B cell (primary cell): ENCODE measurements at places on chromosomes 13 and 19. TPM values are rescaled to one million over a fixed set of nuclear protein-coding genes. Genes with fewer than 3 reads are reported as not detected.

GRCh38 chr13:30276178-30276577 lies 31.2 kb downstream of the KATNAL1 start:
- H3K27me3 ChIP-seq = no peaks in the 10 kb centered on the region
- peaks cover 2% of the 10 kb centered on the region for H3K36me3 ChIP-seq
- DNase-seq = peak; percentile 37
- peaks cover 6% of the 10 kb centered on the region for H3K4me1 ChIP-seq
- H3K4me3 ChIP-seq = no peak overlapping the region

DNA sequence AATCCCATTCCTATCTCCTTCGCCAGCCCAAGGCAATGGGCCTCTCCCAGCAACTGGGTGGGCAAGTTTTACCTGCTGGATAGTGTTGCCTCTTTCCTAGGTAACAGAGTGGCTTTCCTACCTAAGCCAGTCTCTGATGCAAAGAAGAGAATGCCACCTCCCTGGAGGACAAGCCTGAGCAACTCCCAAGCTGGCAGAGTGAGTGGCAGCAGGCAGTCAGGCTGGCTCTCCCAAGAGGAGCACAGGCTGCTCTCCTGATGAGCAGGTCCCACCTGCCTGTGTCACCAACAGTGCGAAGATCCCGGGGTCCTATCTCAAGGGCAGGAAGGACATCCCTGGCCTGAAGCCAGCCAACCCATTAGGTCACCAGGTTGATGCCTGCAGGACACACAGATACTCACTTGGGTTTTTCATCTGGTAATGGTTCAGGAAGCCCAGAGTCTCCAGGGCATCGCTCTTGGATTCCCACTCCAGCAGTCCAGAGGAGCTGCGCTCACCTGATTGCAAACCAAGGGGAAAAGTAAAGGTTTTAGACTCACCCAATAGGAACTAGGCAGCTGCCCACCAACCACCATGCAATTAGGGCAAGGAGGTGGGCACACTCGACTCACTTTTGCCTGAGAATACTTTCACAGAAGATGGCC lies 5.5 kb upstream of the ECH1 start:
- peaks cover 9% of the 10 kb centered on the region for H3K36me3 ChIP-seq
- H3K27me3 ChIP-seq = no peaks in the 10 kb centered on the region
- H3K4me1 ChIP-seq = peaks cover 16% of the 10 kb centered on the region

DNA sequence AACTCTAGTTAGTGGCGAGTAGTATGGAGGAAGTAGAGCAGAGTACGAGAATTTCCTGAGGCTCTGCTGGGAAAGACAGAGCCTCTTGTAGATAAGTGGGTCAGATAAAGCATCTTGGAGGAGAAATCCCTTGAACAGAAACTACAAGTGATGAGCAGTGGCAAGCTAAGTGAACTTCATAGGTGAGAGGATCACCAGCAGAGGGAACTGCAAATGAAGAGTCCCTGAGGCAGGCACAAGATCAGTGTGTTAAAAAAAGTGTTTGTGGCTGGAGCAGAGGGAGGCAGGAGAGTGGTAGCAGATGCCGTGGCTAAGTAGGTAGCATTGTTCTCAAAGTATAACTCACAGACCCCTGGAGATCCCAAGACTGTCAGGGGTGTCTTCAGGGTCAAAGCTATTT lies 437.6 kb downstream of the HS6ST3 start:
- no peak overlapping the region for H3K4me3 ChIP-seq
- DNase-seq = no peak
- no peaks in the 10 kb centered on the region for H3K4me1 ChIP-seq
- no peak overlapping the region for H3K27ac ChIP-seq
- H3K27me3 ChIP-seq = no peaks in the 10 kb centered on the region

- no peak overlapping the region for H3K27ac ChIP-seq
- peaks cover 18% of the 10 kb centered on the region for H3K36me3 ChIP-seq
- no peaks in the 10 kb centered on the region for H3K27me3 ChIP-seq
- no peak for DNase-seq
- H3K4me3 ChIP-seq = no peak overlapping the region
Observed at GRCh38 chr13:60572003-60572798, 175.2 kb downstream of the TDRD3 start.

GRCh38 chr13:83008212-83008929 lies 873.9 kb downstream of the SLITRK1 start:
- no peaks in the 10 kb centered on the region for H3K4me1 ChIP-seq
- DNase-seq = no peak
- H3K27me3 ChIP-seq = no peaks in the 10 kb centered on the region
- no peak overlapping the region for H3K27ac ChIP-seq

- peaks cover 23% of the 10 kb centered on the region for H3K4me1 ChIP-seq
- peak overlapping the region; percentile 87 for H3K4me3 ChIP-seq
- peak overlapping the region; percentile 87 for H3K27ac ChIP-seq
Observed at GRCh38 chr13:94550062-94550738, 45.8 kb downstream of the TGDS start.

DNA sequence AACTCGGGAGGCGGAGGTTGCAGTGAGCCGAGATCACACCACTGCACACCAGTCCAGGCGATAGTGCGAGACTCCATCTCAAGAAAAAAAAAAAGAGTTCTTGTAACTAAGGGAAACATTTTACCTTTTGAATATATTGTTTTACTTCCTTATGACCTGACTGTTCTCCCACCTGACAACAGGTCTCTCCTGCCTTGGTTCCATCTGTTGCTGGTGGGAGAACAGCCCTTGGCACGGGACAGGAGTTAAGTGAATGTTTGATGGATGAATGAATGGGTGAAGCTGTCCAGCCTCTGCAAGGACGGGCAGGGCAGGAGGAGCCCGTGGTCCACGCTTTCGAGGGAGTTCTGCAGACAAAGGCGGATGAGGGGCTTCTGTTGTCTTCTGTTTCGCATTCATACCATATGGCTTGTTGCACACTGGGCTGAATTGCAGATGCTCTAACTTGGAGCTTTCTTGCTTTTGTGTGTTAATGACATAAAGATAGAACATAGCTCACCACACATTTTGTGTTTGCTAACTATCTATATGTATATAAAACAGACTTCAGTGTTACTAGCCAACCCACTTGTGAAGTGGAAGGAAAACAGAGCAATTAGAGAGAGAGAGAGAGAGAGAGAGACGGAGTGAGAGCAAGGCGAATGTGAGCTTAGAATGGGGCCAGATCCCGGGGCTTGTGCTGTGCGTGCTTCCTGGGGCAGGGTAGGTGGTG lies 16.2 kb upstream of the CCNE1 start:
- no peaks in the 10 kb centered on the region for H3K36me3 ChIP-seq
- no peaks in the 10 kb centered on the region for H3K27me3 ChIP-seq
- no peak for DNase-seq
- no peaks in the 10 kb centered on the region for H3K4me1 ChIP-seq
- no peak overlapping the region for H3K27ac ChIP-seq
- H3K4me3 ChIP-seq = no peak overlapping the region

- no peaks in the 10 kb centered on the region for H3K27me3 ChIP-seq
- DNase-seq = peak; percentile 65
- peak overlapping the region; percentile 83 for H3K27ac ChIP-seq
- peak overlapping the region; percentile 0 for H3K4me3 ChIP-seq
Observed at GRCh38 chr13:73765651-73766384, 368.4 kb downstream of the KLF12 start.

DNA sequence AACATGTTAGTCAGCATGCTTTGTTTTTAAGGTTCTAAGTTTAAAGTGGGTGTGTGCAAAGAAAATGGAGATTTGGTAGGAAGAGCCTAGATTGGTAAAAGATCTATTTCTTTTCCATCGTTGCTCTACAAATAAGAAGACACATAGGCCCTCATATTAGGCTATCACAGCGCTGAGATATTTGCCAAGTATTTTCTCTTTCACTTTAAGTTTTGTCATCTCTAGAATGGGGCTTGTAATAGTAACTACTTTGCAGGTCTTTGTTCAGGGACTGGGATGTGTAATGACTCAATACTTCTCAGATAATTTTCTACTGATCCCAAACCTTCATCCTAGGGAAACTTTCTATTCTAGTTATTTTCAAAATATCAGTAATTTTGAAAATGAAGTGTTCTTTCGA lies 917.7 kb upstream of the SLC10A2 start:
- H3K36me3 ChIP-seq = no peaks in the 10 kb centered on the region
- DNase-seq = no peak
- no peaks in the 10 kb centered on the region for H3K27me3 ChIP-seq

GRCh38 chr13:58852076-58852475 lies 1220.5 kb downstream of the PCDH17 start:
- no peak for DNase-seq
- no peak overlapping the region for H3K4me3 ChIP-seq
- H3K4me1 ChIP-seq = no peaks in the 10 kb centered on the region

- no peak overlapping the region for H3K27ac ChIP-seq
- no peak overlapping the region for H3K4me3 ChIP-seq
- DNase-seq = no peak
- no peaks in the 10 kb centered on the region for H3K4me1 ChIP-seq
- H3K27me3 ChIP-seq = no peaks in the 10 kb centered on the region
Observed at GRCh38 chr13:25494698-25495411, 123.1 kb downstream of the ATP8A2 start.

Gene F10
- total RNA-seq = not detected in 2 replicates

Gene CYP4F22
- total RNA-seq = not detected in 2 replicates

Gene SOX1
- not detected in 2 replicates for total RNA-seq

Gene NKPD1
- 0.27 TPM in 1 of 2 replicates, not detected in the other for total RNA-seq

Gene KIR2DL1
- total RNA-seq = not detected in 2 replicates

Gene SIGLEC8
- total RNA-seq = not detected in 2 replicates

Gene PGLYRP2
- not detected in 2 replicates for total RNA-seq

Gene KLC3
- total RNA-seq = not detected in 2 replicates

Gene URAD
- not detected in 2 replicates for total RNA-seq

Gene ETV2
- 0.42 and 1.3 TPM in 2 replicates for total RNA-seq

Gene AMER2
- not detected in 2 replicates for total RNA-seq

Gene LPAR6
- total RNA-seq = 0.80 and 1.0 TPM in 2 replicates
